ENCODE measurements at places on chromosomes 12 and 14.

- no peak for DNase-seq
These were observed 221.2 kb downstream of the NELL2 start for GRCh38 chr12:44654646-44655639.

- DNase-seq = no peak
These were observed 5.1 kb upstream of the SIVA1 start for GRCh38 chr14:104747876-104748275.

- no peak for DNase-seq
These were observed 55.4 kb downstream of the RPAP3 start for GRCh38 chr12:47650469-47650868.

- DNase-seq = no peak
These were observed 234.9 kb downstream of the FLRT2 start for GRCh38 chr14:85764822-85765221.

DNA sequence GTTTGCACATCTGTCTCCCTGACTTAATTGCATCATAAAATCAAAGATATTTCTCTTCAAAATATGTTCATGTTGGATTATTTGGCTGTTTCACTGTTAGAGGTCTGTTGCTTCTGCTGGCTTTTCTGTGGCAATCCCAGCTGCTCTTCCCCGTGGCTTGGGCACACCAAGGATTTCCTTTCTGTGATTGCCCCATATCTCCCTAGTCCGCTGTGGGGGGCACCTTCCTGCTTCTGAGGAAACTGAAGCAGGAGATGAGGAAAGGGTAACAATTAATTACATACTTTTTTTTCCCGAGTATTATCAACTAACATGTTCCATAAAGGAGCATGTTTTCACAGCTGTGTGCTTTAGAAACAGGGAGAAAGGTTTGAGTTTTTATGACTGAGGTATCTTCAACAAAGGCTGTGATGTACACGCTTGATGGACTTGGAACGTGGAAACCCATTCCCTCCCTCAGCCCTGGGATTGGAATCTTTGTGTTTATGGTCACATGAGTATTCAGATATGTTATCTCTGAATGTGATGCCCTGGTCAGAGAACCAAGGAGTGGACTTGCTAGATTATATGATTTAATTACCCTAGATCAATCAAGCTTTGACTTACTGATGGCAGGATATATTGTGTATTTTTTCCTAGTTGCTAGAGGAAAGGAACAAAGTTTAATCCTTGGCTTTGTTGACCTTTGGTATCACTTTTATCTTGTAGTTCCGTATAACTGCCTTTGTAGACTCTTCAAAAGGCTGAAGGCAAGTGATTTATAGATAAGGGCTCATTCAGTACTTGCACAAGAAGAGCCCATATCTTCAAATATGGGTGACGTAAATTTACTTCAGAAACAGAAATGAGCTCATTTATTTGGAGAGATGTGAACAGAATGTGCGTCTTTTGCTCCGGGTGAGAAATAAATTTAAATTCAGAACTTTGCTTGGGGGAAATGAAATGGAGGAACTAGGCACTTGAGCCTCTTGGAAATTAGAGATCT is 46.7 kb downstream of the BORCS5 start:
- no peak for DNase-seq

GRCh38 chr12:13350381-13350780 is 153.9 kb downstream of the EMP1 start:
- no peak for DNase-seq

- no peak for DNase-seq
These were observed 12.1 kb downstream of the DDX54 start for GRCh38 chr12:113173081-113173698.

- DNase-seq = no peak
These were observed 117.2 kb downstream of the PRICKLE1 start for GRCh38 chr12:42472376-42472775.

DNA sequence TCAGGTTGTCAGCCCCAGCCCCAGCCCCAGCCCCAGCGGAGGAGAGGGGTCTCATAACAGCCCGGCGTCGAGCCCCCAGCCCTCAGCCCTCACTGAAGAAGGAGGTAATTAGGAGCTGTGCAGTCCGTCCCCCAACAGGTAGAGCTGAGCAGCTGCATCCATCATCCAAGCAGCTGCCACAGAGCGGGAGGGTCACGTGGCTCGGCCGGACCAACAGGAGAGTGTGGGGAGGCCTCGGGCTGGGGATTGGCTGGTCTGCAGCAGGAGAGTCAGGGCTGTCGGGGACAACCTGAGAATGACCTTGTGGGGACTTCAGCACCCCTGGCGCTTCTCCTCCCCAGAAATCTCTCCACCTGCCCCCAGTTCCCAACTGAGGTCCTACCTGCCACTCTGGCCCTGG is 29.6 kb downstream of the SMUG1 start:
- DNase-seq = no peak

DNA sequence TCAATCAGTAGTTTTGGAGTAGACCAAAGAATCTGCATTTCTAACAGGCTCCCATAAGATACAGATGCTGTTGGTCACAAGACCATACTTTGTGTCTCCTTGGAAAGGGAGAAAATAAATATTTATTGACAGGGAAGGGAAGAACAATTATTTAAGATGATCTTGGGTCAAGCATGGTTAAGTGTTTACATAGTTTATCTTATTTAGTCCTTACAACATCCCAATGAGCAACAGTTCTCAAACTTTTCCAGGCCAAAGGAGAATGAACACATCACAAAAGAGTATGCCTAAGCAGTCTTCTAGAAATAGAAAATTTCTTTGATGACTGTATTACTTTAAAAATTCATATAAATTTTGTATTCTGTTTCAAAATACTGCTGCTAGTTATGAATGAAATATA is 8.8 kb downstream of the LPCAT3 start:
- DNase-seq = no peak

DNA sequence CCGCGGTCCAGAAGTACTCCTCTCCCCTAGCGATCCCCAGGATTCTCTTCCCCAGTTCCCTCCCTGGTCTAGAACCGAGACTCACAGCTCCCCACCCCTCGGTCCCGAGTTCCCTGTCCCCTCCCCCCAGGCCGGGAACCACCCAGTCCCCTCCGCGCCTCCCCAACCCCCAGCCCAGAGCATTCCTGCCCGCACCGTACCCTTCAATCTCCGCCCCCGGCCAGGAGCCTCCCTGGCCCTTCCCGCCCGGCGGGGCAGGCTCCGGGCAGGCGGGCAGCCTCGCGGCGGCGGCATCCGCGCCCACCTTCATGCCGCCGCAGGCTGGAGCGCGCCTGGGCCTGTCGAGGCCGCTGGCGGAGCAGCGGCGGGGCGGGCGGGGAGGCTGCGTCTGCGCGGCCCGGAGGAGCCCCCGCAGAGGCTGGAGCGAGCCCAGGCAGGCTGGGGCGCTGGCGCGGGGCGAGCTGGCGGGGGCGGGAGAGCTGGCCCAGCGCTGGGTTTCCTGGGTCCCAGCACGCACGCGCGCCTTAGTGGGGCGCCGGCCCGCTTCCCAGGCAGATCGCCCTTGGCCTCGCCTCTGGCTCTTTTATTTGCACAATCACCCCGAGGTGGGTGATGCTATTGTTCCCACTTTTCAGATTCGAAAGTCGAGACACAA is 22.2 kb upstream of the GPR132 start:
- no peak for DNase-seq

DNA sequence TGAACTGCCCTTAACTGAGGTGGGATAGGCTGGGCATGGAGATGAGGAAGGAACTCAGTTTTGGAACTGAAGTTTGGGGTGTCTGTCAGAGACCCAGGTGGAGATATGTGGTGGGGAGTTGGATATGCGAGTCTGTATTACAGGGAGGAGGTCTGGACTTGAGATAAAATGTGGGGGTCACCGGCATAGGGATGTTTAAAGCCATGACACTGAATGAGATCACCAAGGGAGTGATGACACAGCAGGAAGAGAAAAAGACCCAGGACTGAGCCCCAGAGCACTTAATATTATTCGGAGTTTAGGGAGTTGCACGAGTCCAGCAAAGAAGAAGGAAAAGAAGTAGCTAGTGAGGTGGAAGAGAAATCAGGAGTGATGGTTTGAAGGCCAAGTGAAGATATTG is 4.0 kb upstream of the OASL start:
- DNase-seq = no peak

GRCh38 chr12:119885549-119885948 is 8.4 kb upstream of the CIT start:
- no peak for DNase-seq

- DNase-seq = no peak
These were observed 92.2 kb downstream of the APAF1 start for GRCh38 chr12:98737322-98737712.

DNA sequence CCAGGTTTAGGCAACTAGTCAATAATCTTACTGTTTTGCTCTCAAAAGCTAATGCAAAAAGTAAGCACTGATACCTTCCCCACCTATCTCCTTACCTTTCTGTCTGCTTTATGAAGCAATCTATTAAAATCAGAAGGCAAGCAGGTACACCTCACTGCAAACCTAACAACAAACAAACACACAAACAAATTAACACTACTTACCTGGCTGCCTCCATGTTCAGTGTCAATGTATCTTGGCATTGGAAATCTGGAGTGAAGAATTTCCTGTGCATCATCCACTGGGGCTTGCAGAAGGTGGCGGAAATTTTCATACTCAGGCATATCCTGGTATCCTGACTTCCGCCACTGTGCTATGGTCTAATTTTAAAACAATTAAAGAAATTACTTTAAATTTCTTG is 62.5 kb downstream of the SEC23A start:
- no peak for DNase-seq

- no peak for DNase-seq
These were observed 26.3 kb upstream of the BCDIN3D start for GRCh38 chr12:49868952-49869815.

- DNase-seq = no peak
These were observed 4.7 kb upstream of the RHOF start for GRCh38 chr12:121797937-121798786.

DNA sequence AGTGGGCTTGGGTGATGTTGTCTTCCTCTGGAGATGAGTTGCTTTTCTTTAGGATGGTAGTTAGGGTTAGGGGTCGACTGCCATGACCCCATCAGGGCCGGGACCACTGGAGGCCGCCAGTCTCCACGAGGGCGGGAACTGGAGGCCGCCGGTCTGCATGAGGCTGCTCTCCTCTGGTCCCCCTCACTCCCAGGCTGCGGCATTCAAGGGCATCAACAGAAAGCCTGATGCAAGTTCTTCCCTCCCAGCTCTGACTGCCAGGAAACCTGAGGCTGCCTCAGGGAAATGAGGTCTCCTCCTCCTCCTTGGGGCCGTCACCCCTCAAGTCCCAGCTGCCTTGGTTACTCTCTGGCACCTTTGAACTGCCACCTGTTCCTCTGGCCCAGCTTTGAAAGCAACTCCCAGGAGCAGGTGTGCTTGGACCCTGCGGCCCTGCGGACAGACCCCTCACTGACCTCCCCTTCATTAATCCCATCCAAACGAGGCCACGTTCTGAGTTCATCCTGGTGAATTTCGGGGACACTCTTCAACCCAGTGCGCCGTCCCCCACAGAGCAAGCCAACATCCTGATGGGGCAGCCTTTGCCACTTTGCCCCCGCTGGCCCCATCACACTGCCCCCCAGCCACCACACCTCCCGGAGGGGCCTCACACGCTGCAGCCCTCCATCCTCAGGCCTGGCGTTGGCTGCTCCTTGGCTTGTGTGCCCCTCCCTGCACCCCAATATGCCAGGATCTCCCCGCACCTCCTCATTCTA is 37.2 kb upstream of the FBRSL1 start:
- no peak for DNase-seq

Data from activated T-helper 1 cell treated with Interleukin-2 at 50 U/mL for 16 hours (primary cell).